ENCODE measurements at places on chromosomes 5 and 9.

DNA sequence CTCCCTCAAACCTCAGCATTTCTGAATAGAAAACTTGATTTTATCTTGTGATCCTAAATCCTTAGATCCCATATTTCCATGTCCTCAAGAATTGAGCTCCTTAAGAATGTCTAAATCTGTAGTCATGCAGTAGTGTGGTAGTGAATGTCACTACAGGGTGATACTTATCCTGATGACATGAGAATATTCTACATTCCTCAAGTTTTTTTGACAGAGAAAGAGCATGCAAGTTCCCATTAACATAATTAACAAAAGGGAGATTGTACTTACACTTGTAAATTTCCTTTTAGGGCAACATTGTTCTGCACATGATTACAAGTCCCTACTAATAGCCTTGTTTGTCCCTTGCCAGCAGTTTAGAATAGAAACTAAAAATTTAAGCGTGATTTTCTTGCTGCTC, 352.3 kb downstream of the PTPRD start:
- DNase-seq, result no peak

DNA sequence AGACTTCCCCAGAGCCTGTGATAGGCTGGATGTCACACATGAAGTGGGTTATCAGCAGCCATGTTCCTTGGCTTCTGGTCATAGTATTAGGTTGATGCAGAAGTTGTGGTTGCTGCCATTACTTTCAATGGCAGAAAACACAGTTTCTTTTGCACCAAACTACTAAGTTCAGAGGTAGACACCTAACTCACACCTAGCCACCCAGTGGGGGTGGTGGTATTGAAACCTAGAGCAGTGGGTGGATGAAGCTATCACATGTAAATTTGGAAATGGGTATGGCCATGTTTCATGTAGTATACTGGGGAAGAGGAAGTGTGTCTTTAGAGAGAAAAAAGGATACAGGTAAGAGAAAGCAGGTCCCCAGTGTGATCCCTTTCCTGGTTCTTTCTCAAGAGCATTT, 347.9 kb upstream of the SEMA6A start:
- DNase-seq, result no peak

DNA sequence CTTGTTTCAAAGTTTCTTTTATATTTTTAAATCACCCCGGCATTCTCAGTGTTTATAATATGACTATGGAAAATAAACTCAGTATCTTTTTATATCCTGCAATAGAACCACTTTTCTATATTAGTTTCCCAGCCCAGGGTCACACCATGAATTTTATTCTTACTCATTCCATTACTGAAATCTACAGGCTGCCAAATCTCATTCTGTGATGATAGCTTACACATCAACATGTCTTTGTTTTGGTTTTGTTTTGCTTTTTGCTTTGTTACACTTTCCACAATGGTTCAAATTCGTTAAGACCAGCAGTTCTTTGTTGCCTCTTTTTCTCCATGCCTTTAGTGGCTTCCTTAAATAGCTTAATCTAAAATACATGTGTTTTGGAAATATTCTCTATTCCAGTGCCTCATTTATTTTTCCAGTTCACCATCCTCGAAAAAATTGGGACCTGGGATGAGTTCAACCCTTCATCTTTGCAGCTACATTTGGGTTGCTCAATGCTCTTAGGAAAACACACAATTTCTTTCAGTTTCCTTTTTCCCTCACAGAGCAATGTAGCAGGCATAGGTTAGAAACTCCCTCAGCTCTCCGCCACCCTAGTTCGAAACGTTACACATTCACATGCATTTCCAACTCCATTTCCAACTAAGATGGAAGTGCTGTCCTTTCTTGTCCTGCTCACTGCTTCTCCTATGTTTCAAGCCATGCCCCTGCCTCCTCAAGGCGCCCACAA, 1146.3 kb downstream of the MAT2B start:
- no peak for DNase-seq

DNA sequence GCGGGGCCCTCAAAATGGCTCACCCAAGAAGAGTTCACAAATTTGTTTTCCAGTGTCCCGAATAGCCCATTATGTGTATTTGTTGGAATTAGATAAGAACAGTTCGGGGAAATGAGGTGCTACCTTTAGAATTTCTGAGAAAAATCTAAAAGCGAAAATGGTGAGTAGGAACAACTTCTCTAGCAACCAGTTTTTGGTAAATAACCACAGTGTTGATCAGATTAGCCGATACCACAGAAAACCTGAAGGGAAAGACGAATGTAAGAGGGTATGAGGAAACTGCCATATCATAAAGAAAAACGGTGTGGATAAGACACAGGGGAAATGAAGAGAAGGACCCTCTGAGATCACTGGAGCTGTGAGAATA, 31.0 kb downstream of the ADAM19 start:
- DNase-seq, result no peak

DNA sequence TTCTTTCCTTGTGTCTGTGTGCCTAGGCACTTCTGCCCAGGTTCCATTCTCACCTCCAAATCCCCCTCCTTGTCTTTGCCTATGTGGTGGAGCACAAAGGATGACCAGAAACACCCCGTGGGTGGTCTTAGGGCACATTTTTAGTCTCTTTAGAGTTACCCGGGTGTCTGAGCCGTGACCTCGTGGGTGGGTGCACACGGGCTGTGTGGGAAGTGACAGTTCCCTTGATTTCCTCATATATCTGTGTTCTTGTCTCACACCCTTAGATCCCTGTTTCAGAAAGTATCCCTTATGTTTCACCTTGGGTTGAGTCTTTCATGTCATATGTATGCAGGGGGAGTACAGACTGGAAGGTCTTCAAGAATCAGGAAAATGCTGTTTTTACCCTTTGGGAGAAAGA, 13.4 kb upstream of the SMIM32 start:
- DNase-seq, result no peak

DNA sequence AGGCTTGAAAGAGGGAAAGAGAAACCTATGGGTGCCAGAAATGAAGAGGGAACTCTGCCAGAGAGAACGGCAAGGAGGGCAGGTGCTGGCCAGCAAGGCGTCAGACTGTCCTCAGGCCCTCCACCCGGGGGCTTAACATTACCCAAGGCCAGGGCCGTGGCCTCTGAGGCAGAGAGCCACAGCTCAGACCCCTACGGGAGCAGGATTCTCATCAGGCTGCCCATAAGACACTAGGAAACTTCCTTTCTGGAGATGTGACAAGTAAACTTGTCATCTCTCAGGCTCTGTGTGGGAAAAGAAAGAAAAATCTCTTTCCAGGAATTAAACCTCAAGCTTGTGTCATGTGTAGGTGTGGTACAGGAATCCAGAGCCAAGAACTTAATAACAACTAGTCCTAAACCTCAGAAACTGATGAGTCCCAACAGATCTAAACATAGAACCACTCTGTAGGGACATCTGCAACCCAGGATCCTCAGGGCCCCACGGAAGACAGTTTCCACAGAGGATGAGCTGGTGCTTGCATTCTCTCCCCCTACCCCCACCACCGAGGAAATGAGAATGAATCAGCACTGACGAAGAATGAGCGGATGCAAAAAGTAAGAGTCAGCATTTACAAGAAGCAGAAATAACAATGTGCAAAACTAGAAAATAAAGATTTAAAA, 74.3 kb downstream of the DCP2 start:
- DNase-seq, result no peak

GRCh38 chr9:2230362-2230761, 215.2 kb downstream of the SMARCA2 start:
- DNase-seq, result peak; percentile 54

DNA sequence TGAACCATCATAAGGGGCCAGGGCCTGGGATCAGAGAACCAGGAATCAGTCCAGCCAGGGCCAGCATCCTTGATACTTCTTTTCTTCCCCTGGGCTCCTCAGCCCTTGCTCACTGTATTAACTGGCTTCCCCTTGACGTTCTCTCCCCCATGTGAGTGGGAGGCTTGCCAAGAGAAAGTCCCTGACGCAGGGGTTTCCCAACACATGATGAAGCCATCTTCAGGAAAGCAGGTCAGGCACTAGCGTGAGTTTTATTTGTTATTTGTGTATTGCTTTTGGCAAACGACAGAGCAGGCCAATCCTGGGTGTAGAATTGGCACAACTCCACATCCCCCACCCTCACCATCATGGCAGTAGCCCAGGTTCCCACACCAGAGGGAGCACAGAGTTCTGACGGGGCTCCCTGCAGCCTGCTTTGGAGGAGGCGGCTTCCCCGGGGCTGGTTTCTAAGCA, 165.5 kb upstream of the NFIL3 start:
- no peak for DNase-seq

DNA sequence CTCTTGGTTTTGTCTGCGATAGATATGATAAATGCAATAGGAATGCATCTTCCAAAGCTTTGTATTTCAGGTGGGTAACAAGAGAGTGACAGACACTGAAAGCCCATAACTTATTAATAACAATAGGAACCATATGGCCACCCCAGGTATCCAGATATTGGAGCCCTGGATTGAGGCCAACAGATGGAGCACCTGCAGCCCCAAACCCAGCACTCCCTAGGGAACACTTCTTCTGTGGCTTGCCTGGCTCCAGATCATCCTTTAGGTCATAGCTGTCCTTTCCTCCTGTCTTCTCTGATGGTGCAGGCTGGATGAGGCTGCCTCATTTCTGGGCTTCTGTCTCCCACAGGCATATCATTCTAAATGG, 5.0 kb upstream of the IL3 start:
- DNase-seq, result no peak

- no peak for DNase-seq
These were observed 212.2 kb downstream of the PCSK1 start for GRCh38 chr5:96220610-96221390.

- DNase-seq, result no peak
These were observed 78.4 kb upstream of the RASGRF2 start for GRCh38 chr5:80881726-80882125.

GRCh38 chr9:87973122-87973521, 1.2 kb downstream of the CDK20 start:
- no peak for DNase-seq

GRCh38 chr9:91187311-91187964, 174.3 kb downstream of the AUH start:
- DNase-seq, result no peak

- DNase-seq, result no peak
These were observed 491.7 kb downstream of the CCDC171 start for GRCh38 chr9:16044579-16044881.

- no peak for DNase-seq
These were observed 116.7 kb upstream of the RETREG1 start for GRCh38 chr5:16733331-16734006.

- no peak for DNase-seq
These were observed 280.3 kb downstream of the ARHGEF28 start for GRCh38 chr5:73906277-73906676.

DNA sequence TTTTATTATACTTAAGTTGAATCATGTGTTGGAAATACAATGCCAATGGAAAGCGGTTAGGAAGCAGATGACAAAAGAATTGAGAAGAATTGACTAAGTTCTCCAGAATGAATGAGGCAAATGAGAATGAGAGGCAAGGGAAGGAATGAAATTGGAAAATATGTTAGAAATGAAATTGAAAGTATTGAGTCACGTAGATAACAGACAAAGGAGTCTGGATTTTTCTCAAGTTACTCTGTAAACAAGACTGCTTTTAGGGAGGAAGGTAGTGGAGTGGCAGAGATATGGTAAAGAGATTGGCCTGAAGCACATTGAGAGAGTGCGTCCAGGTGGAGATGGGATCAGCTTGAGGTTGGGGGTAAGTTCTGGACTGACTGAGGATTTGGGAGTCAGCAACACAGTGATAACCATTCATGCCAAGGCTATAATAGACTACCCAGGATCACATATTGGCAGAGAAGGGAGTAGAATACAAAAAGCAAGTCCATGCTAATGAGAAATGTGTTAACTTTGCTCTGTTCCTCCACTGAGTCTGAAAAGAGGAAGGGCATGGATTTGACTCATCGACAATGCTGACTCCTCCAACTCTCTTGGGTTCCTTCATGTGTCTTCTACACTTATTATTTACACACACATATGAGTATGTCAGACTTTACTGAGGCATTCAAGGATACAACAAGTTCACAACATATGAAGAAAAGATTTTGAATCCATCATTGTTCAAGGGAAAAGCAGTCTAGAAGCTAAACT, 814.2 kb upstream of the ZNF608 start:
- DNase-seq, result no peak

DNA sequence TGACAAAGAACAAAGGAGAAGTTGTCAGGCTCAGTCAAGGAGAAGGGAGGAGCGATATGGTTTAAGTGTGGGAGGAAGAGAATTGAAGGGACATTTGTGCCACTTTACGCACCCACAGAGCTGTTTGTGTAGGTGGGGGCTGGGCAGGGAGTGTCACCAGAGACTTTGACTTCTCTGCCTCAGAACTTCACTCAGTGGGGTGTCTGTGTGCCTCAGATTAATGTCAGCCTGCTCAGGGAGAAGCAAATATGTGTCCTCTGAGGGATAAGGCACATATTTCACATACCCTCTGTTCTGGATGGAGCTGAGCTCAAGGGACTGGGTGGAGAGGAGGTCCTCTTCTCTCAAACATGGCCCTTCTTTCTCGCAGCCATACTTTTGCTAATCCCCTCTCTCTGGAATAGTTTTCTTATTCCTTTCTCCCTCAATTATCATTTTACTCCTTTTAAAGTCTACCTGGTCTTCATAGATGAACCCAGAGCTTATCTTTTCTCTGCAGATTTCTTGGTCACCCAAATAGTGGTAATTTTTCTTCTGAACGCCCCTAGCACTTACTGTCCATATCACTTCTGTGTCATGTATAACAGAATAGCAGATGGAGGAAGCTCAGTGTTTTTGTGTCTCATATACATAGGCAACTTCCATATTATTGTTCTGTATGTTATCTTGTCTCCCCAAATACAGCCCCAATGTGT, 77.0 kb downstream of the IQGAP2 start:
- DNase-seq, result no peak

- DNase-seq, result no peak
These were observed 17.3 kb downstream of the NFIB start for GRCh38 chr9:14296495-14297113.

GRCh38 chr9:136187683-136188586, 17.0 kb downstream of the LHX3 start:
- no peak for DNase-seq

GRCh38 chr5:66882606-66883227, 286.5 kb downstream of the MAST4 start:
- no peak for DNase-seq

GRCh38 chr5:135156337-135156714, 122.3 kb upstream of the PITX1 start:
- no peak for DNase-seq

- no peak for DNase-seq
These were observed 106.0 kb upstream of the CACNA1B start for GRCh38 chr9:137771580-137771979.

DNA sequence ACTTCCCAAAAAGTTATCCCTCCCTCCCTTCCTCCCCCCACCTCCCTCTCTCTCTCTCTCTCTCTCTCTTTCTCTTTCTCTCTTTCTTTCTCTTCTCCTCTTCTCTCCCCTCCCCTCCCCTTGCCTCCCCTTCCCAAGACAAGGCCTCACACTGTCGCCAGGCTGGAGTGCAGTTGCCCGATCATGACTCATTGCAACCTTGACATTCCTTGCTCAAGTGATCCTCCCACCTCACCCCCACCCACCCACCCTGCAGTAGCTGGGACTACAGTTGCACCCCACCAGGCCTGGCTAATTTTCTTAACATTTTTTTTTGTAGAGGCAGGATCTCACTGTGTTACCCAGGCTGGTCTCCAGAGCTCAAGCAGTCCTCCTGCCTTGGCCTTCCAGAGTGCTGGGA, 32.8 kb downstream of the VPS13A start:
- no peak for DNase-seq

GRCh38 chr9:33637881-33638280, 113.8 kb downstream of the ANKRD18B start:
- DNase-seq, result peak; percentile 92

Measured in NCI-H2081 (cell line).